ENCODE measurements at places on chromosomes 5 and 9. TPM values are rescaled to one million over a fixed set of nuclear protein-coding genes. Genes with fewer than 3 reads are reported as not detected.
A peak's percentile ranks its signal among the peaks of the same experiment; 100 is the strongest.

The IDNK gene
- total RNA-seq = 2.8 TPM

The POLR3G gene
- 7.9 TPM for total RNA-seq

The CERCAM gene
- total RNA-seq = 26.8 TPM

The UIMC1 gene
- total RNA-seq = 46.3 TPM

The COL23A1 gene
- 71.3 TPM for total RNA-seq

The TMEM252 gene
- not detected for total RNA-seq

The IRGM gene
- not detected for total RNA-seq

The TLR4 gene
- total RNA-seq = not detected

- DNase-seq = peak; percentile 79
Measured at GRCh38 chr5:154501566-154501965, 23.5 kb upstream of the HAND1 start.

GRCh38 chr9:123174887-123175518 is 93.4 kb downstream of the STRBP start:
- no peak for DNase-seq

- DNase-seq = peak; percentile 79
Measured at GRCh38 chr9:70411930-70412831, 2.3 kb downstream of the KLF9 start.

DNA sequence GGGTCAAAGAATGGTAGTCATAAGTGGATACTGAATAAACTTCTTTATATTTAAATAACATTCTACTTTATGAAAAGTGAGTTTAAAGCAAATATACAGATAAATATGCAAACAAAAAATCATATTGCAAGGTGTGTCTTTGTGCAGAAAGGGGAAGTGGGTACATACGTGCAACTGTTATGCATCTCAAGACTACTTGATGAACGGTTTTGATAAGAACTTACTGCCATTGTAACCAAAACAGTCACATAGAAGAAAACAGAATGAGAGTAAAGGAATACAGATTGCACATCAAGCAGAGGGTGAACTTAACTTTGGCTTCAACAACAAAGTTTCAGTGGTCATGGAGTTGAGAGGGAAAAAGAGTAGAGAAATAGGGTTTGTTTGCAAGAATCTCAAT is 9.9 kb downstream of the CAMK4 start:
- DNase-seq = no peak

DNA sequence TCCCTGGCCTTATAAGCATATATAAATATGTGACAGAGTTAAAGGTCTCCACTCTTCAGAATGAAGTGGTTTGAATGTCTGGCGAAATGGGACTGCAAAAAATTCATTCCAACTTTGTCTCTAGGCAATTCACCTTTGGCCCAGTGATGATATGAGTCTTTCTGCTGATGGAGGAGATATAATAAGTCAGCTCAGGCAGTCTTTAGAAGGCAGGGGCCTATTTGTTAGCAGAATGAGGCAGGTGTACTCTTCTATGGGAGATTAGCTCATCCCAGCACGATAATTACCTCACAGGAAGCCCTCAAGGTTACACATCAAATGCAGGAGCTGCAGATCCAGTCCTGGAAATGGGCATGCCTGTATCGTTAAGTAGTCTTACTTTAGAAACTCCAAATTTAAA is 300.5 kb downstream of the NR2F1-AS1 start:
- DNase-seq = no peak

- peak; percentile 88 for DNase-seq
Measured at GRCh38 chr9:91033797-91034196, 232.2 kb downstream of the SYK start.

- DNase-seq = no peak
Measured at GRCh38 chr9:110334871-110335270, 2.8 kb downstream of the TXNDC8 start.

- no peak for DNase-seq
Measured at GRCh38 chr9:88706193-88707113, 171.5 kb downstream of the NXNL2 start.

DNA sequence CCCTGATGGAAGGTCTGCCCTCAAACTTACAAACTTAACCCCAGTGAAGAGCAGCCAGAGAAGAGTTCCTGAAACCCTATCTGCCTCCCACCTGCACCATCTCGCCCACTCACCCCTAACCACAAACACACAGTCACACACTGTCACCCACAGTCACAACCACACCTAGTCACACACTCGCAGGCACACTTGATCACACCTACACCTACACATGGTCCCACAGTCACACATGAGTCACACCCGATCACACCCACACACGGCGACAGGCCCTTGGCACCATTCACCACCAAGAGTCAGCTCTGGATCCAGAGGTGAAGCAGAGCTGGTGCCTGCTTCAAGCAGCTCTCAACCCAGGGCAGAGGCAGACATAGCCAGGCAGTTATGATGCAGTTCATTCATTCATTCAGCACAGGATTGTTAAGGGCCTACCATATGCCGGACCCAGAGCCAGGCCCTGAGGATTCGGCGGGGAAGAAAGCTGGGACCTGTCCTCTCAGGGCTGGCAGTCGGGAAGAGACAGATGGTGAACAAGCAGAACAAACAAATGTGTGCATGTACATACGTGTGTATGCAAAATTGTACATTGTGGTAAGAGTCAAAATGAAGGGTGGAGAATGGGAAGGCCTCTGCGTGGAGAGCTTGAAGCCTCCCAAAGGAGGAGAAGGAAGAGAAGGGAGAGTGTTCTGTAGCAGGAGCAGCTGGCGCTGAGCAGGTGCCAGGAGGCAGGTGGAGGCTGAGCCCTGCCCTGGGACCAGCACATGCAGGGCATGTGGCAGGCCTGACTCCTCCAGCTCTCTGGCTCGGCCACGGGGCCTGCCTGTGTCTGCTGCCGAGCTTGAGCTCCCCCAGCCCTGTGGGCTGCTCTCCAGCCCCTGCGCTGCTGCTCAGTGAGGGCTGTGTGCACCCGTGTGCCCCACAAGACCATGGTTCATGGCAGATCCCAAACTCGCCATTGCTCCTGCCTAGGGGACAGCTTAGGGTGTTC is 6.4 kb downstream of the TSPAN17 start:
- no peak for DNase-seq

DNA sequence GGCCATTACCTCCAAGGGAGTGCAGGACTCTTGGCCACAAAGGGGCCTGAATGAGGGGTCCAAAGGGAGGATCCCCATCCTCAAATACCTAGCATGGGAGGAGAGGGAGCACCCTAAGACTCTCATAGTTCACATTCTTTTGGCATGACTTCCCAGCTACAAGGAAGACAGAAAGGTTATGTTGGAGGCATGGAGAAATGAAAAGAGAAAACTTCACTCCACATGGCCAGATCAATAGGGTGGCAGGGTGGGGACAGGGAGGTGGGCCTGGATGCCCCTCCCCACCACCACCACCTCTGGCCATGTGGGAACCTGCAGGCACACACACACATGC is 97.6 kb downstream of the PAX5 start:
- no peak for DNase-seq

DNA sequence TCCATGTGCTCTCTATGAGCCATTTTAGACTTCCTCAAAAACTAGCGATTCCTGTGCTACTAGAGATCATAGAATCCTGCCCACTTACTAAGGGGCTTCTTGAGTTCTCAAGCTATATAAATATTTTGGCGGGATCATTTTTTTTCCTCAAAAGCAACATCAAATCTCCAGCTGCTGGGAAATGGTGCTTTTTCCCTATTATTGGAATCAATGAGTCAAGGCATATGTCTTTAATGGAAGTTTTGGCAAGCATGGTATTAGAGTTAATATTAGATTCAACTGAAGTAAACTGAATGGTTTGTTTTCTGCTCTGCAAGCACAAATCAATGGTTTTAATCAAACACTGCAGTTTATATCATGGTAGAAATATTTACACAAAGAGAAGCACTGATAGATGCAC is 369.9 kb upstream of the PTGER4 start:
- DNase-seq = no peak

DNA sequence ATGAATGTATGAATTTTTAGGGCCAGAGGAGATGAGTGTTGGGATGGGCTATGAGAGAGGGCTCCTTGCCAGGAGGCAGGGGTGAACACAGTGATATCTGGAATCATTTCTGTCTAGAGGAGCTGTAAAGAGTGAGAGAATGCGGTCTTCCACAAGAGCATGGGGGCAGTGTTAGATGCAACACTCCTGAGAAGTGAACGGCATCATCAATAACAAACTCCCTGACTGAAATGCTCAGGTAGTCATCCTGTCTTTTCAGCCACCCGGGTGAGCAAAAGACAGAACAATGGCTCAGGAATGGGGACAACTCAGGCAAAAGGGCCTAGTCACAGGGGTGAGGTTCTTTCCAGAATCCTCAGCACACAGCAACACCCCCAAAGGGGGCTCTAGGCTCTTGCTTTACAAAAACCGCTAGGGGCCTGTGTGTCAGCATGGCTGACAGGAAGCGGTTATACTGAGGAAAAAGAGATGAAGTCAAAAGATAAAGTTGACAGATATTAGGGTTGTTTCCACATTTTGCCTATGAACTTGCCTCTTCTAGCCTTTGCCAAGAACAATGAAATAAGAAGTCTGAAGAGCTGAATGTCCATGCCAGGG is 104.6 kb upstream of the LRRTM2 start:
- DNase-seq = peak; percentile 41

GRCh38 chr5:111513131-111513520 is 791 bp upstream of the STARD4 start:
- DNase-seq = no peak

- no peak for DNase-seq
Measured at GRCh38 chr5:92635001-92635461, 946.0 kb downstream of the NR2F1-AS1 start.

DNA sequence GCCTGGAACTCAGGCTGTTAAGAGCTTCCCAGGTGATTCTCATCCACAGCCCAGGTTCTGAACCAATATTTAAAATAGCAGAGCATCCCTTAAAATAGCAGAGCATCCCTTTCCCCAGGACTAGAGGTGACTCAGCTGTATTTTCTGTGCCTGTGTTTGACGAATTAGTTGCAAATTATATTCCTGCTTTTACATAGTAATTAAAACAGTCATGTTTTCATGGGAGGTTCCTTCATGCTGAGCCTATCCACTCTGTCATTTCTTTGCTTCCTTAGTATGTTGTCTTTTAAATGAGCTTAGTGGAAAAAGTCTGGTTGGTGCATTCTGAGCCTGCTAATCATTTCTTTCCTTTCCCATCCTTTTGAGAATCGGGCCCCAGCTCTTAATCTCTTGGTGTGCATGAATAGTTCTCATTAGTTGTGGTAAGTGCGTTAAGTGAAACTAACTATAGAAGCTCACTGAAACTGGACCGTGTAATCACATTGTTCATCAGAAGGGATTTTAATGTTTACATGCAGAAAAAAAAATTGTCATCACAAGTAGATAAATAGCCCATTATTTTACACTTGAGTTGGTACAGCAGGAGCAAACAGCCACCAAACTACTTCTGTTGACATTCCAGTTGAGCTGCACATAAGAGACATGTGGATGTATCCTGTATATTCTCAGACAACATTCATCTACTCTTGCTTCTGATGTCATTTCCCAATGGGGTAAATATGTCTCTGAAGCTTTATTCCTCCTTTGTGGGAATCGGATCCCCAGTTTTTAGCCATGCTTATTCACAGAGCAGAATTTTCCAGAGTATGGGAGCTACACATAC is 596.9 kb upstream of the WWC1 start:
- no peak for DNase-seq

DNA sequence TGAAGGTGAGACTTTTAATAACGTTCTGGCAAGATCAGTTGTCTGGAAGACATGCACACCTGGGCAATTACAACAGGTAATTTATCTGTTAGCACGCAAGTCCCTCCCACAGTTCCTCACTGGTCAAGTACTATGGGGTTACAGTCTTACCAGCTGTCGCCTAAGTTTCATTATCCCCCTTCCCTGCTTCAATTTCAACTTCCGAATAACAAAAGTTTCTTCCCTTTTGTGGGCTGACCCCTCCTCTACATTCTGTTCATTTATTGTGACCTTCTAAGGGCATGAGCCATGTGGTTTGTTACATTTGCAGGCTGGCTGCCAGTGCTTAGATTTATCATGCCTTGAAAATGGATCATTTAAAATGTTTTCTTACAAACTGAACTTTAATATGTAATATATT is 16.5 kb downstream of the GAPT start:
- DNase-seq = no peak

DNA sequence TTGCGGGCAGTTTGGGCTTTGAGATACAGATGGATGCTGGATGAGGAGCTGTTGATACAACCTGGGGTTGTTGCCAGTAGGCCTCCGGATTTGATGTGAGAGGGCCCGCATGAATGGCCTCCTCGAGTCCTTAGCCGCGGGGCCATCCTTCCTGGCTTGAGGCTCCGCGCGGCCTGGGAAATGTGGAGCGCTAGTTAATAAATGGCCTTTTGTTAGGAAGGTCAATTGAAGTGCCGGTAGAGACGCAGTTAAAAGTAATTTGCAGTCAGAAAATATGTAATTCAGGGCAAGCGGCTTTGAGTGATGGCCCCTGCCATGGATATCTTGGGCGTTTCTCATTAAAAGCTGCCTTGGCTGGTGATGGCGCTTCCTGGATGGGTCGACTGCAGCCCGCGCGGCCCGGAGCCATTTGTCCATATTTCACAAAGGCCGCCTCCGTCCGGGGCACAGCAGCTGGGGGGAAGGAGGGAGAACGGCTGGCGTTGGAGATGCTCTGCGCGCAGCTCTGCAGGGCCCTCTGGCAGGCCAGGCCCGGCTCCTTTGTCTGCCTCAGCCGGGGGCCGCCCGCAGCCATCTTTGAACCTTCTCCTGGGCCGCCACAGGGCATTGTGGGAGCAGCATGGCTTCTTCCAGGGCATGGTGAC is 11.2 kb downstream of the MVB12B start:
- DNase-seq = no peak

- DNase-seq = no peak
Measured at GRCh38 chr9:128382261-128382660, 11.1 kb downstream of the URM1 start.

GRCh38 chr5:66739021-66739420 is 142.8 kb downstream of the MAST4 start:
- DNase-seq = no peak

GRCh38 chr5:14482085-14482484 is 99.5 kb upstream of the OTULINL start:
- DNase-seq = no peak

DNA sequence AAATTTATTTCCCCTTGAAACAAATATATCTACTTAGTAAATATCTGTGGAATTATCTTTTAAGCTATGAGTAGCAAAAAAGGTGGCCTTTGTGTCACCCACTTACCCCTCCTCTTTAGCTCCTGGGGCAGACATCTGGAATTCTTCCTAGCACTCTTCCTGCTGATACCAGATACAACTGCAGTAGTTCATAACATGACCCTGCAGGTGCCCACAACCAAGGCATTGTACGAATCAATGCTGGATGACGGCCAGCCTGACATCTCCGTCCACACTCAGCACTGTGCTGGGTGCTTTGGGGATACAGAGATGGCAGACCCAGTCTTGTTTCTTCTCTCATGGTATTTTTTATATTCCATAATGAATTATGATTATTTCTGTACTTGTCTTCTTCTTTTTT is 152.3 kb downstream of the GOLPH3 start:
- no peak for DNase-seq

DNA sequence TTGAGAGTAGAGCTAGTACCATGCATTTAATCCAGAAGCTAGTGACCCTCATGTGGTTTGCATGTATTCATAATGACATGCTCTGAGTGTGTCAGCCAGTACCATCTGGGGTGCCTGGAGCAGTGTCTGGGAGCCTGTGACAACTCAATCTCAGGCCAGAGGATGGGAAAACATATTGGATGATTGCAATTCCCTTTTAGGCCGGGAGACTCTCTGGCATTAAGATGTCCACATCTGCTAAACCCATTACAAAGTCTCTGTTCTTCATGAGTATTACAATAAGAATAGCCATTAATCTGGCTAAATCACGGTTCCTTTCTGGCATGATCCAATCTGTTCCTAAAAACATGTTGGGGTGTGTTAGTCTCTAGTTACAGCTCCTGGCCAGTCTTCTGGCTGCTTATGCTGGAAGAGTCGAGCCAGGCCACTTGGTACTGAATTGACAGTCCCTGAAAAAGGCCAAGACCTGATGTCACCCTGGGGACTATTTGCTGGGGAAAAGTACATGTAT is 475.7 kb downstream of the ENC1 start:
- no peak for DNase-seq

Measured in endodermal cell (in vitro differentiated cells).